Nasal cavity respiratory epithelium epithelial cell of viscerocranial mucosa (primary cell): ENCODE measurements at places on chromosomes 12 and 14. TPM values are rescaled to one million over a fixed set of nuclear protein-coding genes. Genes with fewer than 3 reads are reported as not detected.

The WNT1 gene
- not detected in 2 replicates for total RNA-seq

The PELI2 gene
- total RNA-seq: 1.0 and 6.4 TPM in 2 replicates

The LRP6 gene
- total RNA-seq: 30.1 and 36.3 TPM in 2 replicates

The BHLHE41 gene
- under 0.01 and 1.1 TPM in 2 replicates for total RNA-seq
